ENCODE measurements at places on chromosomes 6 and 20.

GRCh38 chr6:162116902-162117525, 610.6 kb downstream of the PRKN start:
- no peak for DNase-seq

DNA sequence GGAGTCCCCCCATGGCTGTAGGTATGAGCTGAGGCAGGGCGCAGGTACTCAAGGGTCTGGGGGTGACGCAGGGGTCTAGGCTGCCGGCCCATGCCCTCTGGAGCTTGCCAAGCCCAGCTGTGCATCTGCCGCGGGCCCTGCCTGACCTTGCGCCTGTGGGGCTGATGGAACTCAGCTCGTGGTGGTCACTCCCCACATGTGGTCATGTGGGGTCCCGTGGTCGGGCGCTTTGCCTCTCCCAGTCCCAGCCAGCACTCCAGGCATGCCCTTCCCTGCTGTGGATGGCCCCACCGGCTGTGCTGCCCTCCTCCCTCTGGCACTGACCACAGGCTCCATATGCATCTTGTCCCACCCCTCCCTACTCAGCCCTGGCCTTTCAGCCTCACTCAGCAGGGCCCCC, 57.3 kb downstream of the RPP40 start:
- no peak for DNase-seq

- no peak for DNase-seq
Measured at GRCh38 chr6:125095580-125096301, 57.8 kb upstream of the TPD52L1 start.

DNA sequence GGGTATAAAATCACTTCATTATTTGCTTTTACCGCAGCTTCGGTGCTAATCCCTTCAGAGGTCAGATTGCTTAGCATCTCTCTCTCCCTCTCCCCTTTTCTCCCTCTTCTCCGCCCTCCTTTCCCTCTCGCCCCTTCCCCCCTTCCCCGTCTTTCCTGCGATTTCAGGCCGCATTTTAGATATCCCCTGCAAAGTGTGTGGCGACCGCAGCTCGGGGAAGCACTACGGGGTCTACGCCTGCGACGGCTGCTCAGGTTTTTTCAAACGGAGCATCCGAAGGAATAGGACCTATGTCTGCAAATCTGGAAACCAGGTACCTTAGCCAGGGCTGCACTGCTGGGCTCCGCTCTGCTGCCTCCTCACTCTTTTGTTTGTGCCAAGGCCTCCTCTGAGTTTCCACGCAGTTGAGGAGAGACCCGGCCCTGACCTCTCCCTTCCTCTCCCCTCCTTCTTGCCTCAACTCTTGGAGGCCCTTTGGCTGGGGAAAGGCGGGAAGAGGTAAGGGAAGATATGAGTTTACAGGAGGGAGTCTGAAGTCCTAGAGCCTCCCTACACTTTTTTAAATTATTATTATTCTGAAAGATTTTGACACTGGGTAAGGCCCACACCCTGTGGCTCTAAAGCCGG, 5.6 kb downstream of the NR2E1 start:
- DNase-seq, result no peak

DNA sequence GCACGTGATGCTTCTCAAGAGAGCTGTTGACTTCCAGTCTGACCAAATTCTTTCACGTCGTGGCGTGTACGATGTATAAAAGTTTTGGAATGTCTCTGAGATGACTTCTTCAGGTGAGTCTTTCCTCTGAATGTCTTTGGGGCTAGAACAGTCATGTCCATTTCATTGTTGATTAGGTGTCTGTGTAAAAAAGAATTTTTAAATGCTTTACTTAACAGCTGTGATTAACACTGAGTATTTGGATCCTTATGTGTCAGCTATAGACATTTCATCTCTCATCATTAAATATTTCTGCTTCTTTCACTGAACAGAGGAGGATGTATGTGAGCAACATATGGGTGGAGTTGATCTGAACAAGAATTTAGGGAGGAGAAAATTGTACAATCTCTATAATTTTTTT, 29.3 kb upstream of the KIF13A start:
- DNase-seq, result no peak

DNA sequence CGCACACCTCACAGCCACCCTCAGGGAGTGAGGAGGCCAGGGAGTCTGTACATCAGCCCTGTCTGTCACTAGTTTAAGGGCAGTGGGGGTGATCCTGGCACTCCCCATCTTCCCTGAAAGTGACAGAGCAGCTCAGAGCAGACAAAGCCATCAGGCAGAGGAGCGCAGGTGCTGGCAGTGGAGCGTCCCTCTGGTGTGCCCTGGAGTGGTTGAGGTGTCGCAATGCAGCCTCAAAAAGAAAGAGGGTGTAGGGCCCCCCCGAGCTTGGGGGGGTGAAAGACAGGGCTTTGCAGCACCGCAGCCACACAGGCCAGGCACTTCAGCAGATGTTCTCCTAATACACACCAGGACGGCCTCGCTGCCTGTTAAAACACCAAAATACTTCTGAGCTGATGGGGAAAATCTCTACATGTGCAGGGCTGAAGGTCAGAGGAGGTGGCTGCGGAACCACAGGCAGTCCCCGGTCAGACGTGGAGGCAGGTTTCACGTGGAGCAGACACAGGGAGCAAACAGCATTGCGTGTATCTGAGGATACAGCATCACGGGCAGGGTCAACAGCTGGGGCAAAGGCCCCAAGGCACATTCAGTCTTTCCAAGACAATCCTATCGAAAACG, 69.5 kb downstream of the PREX1 start:
- DNase-seq, result no peak

GRCh38 chr20:58077282-58077681, 151.2 kb downstream of the ANKRD60 start:
- DNase-seq, result no peak

GRCh38 chr6:133326584-133326983, 85.4 kb downstream of the EYA4 start:
- no peak for DNase-seq

GRCh38 chr6:56905378-56905777, 49.5 kb upstream of the BEND6 start:
- DNase-seq, result no peak

- peak; percentile 97 for DNase-seq
Measured at GRCh38 chr6:108074359-108075144, at the start of gene OSTM1. Gene OSTM1 (minus strand): TSS chr6:108074741. CDS start chr6:108074651, 90 bp downstream.

DNA sequence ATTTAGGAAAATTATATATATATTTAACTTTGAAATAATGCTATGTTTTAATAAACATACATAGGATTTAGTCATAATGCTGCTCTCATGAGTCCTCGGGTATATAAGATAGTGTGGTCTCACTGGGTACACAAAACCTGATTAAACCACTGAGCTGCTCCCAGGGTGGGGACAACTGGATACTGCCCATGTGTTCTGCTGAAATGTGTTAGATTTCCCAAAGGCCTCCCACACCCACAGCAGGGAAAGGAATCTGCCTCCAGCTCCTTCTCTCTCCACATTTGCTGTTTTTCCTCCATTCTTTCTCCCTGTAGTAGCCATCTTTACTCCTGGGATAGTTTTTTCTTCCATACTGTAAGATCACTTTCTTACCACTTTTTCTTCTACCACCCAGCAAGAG, 69.2 kb upstream of the TRAF3IP2 start:
- no peak for DNase-seq

GRCh38 chr20:46388937-46389336, 17.5 kb downstream of the ELMO2 start:
- DNase-seq, result peak; percentile 81

DNA sequence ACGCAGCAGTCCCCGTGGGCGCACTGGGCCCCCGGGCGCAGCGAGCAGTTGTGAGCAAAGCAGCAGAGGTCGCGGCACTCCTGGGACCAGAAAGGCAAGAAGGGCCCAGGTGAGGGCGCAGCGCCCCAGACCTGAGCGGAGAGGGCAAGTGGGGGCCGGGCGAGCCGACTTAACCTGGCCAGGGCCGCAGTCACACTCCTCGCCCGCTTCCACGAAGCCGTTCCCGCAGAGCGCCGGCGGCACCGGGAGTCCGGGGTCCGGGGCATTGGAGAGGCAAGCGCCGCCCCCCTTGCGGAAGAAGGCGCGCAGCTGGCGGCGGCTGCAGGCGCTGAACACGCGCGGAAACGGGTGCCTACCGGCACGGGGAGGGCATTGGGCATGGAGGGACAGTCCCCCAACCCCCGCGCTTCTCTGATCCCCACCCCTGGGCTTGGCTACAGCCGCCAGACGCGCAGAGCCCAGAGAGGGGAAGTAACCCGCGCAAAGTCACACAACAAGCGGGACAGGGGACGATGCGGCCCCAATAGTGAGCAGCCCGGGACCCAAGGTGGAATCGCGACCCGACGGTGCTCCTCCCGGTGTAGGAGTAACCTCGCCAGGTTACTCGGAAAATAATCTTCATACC, 9.2 kb downstream of the ADAM33 start:
- no peak for DNase-seq

DNA sequence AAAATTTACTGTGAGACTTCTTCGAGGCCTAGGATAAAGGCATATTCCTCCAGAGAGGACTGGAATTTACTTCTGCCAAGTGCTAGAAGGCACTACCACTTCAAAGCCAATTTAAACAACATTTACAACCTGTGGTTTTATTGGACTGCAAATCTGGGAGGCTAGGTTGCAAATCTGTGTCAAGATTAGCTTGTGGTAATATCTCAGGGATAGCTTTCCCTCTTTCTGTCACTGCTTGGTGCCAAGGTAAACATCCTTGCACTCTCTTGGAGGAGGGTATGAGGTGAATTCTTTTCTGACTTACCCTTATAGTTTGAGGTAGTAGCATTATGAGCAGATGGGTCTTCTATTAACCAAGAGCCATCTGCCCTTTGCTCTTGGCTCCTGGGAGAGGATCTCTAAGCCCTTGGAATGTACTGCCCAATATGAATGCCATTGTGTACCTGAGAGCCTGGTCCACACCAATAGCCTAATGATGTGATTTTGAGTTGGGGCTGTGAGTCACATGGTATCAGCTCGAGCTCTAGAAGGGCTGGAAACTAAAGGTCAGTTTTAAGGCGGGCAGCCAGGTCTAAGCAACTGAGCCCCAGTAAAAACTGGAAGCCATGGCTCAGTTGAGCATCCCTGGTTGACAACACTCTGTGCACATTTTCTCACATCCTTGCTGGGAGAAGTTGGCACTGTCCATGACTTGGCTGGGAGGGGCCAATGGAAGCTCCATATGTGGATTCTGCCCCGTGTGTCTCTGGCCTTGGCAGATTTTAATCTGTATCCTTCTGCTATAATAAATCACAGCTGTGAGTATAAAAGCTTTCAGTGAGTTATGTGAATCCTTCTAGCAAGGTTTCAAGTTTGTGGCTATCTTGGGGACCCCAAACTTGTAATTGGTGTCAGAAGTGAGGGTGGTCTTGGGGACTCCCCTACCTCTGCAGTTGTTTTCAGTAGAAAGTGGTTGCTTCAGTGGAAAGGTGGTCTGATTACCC, 188.1 kb downstream of the UBE3D start:
- no peak for DNase-seq

DNA sequence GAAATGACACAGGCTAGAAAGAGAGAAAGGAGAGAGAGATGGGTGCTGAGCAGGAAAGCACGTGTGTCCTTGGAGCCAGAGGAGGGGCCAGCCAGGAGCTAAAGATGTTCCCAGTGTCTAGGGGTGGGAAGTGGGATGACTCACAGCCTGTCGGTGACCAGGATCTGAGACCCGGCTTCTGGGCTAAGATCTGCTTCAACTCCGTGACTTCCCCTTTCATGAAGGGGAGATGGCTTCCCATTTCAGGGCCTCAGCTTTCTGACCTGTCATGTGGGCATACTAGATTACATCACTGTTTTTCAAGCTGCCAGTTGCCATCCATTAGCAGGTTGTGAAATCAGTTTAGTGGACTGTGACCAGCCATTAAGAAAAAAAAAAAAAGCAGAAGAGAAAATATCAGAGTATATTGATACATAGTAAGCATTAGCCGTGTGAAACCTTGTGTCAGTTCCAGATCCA, 5.4 kb downstream of the TGM3 start:
- no peak for DNase-seq

- no peak for DNase-seq
Measured at GRCh38 chr6:19327661-19328060, 509.5 kb upstream of the ID4 start.

GRCh38 chr6:80531681-80532619, 425.5 kb downstream of the BCKDHB start:
- DNase-seq, result no peak

- no peak for DNase-seq
Measured at GRCh38 chr20:62080249-62080990, 14.7 kb upstream of the TAF4 start.

- DNase-seq, result no peak
Measured at GRCh38 chr20:43987531-43987930, 72.9 kb downstream of the TOX2 start.

GRCh38 chr20:19714579-19714840, 43.5 kb upstream of the RIN2 start:
- DNase-seq, result no peak

DNA sequence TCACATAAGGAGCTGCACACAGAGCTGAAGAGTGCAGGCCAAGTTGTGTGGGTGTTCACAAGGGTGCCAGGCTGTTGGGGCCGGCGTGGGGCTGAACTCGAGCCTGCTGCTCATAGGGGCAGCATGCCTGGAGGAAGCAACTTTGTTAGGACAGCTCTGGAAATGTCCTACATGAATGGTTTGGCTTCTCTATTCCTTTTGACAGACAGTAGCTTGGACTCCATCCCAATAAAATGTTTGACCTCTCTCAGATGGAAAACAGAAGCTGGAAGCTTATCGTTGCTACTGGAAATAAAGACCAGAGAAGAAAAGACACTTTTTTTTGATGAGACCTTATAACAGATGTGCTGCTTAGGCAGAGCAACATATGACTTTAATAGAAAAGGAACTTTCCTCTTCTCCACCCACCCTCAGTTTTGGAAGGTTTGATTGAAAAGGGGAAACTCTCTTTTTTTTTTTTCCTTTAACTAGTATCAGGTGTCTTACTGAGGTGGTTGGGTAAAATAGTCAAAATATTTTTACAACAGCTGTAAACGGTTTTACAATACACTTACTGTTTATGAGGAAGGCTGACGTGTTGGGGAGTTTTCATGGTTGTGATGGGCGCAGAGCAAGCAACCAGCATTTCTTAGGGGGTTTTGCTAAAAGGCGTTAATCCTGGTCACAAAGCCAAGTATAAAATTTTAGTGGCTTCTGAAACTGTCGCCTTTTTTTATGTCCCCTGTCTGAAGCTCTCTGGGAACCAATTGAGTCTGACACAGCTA, 80.7 kb upstream of the EEF1E1 start:
- no peak for DNase-seq

- DNase-seq, result no peak
Measured at GRCh38 chr20:6829510-6830116, 62.1 kb downstream of the BMP2 start.

DNA sequence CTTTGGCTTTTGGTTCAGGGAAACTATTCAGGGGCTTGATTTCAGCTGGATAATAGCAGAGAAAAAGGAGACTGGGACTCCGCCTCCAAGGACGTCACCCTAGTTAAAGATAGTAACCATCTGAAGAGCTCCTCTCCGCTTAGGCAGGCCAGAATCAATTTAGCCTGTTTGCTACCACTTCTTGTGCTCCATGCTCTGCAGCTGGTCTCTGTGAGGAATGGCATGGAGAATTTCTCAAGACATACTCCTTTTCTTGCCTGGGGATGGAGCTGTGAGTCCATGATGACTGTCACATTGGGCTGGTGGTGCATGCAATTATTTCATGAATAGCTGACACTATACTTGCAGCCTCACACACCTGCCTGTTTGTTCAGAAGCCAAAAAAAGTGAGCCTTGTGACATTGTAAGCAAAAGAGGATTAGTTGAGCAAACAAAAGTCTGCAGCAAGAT, 61.4 kb downstream of the TXLNB start:
- no peak for DNase-seq

Data from cerebellum (tissue), 4 donors.